ENCODE measurements at places on chromosomes 11 and 22. TPM values are rescaled to one million over a fixed set of nuclear protein-coding genes. Genes with fewer than 3 reads are reported as not detected.

GRCh38 chr11:126824035-126824607 is 176.4 kb downstream of the KIRREL3 start:
- DNase-seq = peak; percentile 42

Gene SGSM1
- total RNA-seq = 2.3 TPM

DNA sequence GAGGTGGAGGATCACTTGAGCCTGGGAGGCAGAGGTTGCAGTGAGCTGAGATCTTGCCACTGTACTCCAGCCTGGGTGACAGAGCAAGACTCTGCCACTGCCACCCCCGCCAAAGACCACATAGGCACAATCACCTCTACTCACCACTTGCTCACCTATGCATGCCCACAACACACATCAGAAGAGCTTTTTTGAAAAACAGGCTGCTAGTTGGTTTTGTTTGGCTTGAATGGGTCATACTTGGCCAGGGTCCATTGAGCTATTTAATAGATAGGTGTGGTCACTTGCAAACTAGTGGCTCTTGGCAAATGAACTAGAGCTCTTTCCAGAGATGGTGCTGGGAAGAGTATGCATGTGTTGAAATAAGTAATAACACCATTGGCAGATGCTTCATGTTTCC is 80.1 kb downstream of the EMSY start:
- DNase-seq = no peak

Gene PDGFD
- 4.0 TPM for total RNA-seq

Gene TYMP
- 0.55 TPM for total RNA-seq

Gene YPEL1
- 2.2 TPM for total RNA-seq

Gene GALNT18
- total RNA-seq = 1.9 TPM

GRCh38 chr11:79363861-79364378 is 76.9 kb downstream of the TENM4 start:
- DNase-seq = no peak

Gene MRPL23
- total RNA-seq = 75.9 TPM

DNA sequence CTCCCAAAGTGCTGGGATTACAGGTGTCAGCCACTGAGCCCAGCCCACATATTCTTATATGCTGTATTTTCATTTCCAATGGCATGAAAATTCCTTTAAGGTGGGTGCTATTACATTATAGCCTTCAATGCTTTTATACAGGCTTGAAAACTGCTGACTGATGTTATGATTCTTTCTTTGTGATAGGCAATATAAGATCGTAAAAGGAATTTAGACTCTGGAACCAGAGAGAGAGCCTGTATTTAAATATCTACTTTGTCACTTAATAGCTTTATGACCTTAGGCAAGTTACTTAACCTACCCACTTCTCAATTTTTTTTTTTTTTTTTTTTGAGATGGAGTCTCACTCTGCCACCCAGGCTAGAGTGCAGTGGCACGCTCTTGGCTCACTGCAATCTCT is 26.2 kb downstream of the AGBL2 start:
- no peak for DNase-seq

Gene KCNA4
- 0.14 TPM for total RNA-seq

GRCh38 chr22:50112151-50113118 is 22.6 kb downstream of the MOV10L1 start:
- DNase-seq = no peak

Gene CARD16
- total RNA-seq = not detected

DNA sequence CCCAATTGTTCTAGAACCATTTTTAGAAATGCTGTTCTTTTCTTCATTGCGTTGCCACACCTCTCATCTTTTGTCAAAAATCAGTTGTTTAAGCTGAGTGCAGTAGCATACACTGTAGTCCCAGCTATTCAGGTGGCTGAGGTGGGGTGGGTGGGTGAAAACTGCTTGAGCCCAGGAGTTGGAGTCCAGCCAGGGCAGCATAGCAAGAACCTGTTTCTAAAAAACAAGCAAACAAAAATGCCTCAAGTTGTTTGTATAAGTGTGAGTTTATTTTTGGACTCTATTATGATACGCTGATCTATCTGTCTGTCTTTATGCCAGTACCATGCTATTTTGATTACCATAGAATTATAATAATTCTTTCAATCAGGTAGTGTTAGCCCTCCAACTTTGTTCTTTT is 62.5 kb upstream of the RRM1 start:
- DNase-seq = no peak

Gene NOX4
- total RNA-seq = 1.3 TPM

DNA sequence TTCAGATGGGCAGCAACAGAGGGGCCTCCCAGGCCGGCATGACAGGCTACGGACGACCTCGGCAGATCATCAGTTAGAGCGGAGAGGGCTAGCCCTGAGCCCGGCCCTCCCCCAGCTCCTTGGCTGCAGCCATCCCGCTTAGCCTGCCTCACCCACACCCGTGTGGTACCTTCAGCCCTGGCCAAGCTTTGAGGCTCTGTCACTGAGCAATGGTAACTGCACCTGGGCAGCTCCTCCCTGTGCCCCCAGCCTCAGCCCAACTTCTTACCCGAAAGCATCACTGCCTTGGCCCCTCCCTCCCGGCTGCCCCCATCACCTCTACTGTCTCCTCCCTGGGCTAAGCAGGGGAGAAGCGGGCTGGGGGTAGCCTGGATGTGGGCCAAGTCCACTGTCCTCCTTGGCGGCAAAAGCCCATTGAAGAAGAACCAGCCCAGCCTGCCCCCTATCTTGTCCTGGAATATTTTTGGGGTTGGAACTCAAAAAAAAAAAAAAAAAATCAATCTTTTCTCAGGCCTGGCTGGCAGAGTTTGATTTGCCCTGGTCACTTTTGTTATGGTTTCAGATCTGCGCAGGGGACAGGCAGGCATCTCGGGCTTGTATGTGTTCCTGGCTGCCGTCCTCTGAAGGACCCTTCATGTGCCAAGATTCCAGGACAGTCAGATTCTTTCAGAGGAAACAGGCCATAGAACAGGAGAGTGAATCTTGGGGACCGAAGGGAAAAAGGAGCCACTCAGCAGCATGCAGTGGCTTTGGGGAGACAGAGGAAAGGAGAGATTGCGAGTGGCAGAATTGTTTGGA is 5.3 kb downstream of the TAGLN start:
- DNase-seq = peak; percentile 40

All from H7 (cell line).